ENCODE measurements at places on chromosomes 4 and X. TPM values are rescaled to one million over a fixed set of nuclear protein-coding genes. Genes with fewer than 3 reads are reported as not detected.

TMEM47 gene
- total RNA-seq, result 101 TPM

MTMR1 gene
- total RNA-seq, result 28.0 TPM

CCDC160 gene
- not detected for total RNA-seq

MAGEE1 gene
- total RNA-seq, result 0.96 TPM

COL4A6 gene
- 3.7 TPM for total RNA-seq

FGF5 gene
- 23.8 TPM for total RNA-seq

CENPVL2 gene
- not detected for total RNA-seq

ZC4H2 gene
- 3.7 TPM for total RNA-seq

RASL11B gene
- total RNA-seq, result 0.28 TPM

FDCSP gene
- total RNA-seq, result not detected

KCNE5 gene
- total RNA-seq, result 0.38 TPM

MAGEB2 gene
- not detected for total RNA-seq

AFM gene
- total RNA-seq, result not detected

SORCS2 gene
- 0.19 TPM for total RNA-seq

ARMCX5 gene
- total RNA-seq, result 17.5 TPM

TLR7 gene
- not detected for total RNA-seq

HERC6 gene
- 6.3 TPM for total RNA-seq

LIAS gene
- 5.6 TPM for total RNA-seq

NIPAL1 gene
- total RNA-seq, result 2.9 TPM

DDX60 gene
- total RNA-seq, result 26.2 TPM

UTP3 gene
- total RNA-seq, result 19.2 TPM

DNASE1L1 gene
- total RNA-seq, result 62.6 TPM

HTN1 gene
- not detected for total RNA-seq

MBNL3 gene
- 0.96 TPM for total RNA-seq

H2BW2 gene
- total RNA-seq, result not detected

HHIP gene
- 69.6 TPM for total RNA-seq

POF1B gene
- total RNA-seq, result under 0.01 TPM

C4orf50 gene
- under 0.01 TPM for total RNA-seq

GABRA4 gene
- total RNA-seq, result not detected

TMPRSS11B gene
- not detected for total RNA-seq

TMSB15A gene
- total RNA-seq, result 2.5 TPM

CLNK gene
- not detected for total RNA-seq

PFKFB1 gene
- not detected for total RNA-seq

RBM46 gene
- total RNA-seq, result not detected

ACOT9 gene
- 36.1 TPM for total RNA-seq

S100P gene
- total RNA-seq, result not detected
